ENCODE measurements at places on chromosomes 2 and 18.

GRCh38 chr2:61816480-61817355, 37.1 kb downstream of the FAM161A start:
- DNase-seq, result no peak

GRCh38 chr18:9756271-9756932, 48.3 kb downstream of the RAB31 start:
- no peak for DNase-seq

DNA sequence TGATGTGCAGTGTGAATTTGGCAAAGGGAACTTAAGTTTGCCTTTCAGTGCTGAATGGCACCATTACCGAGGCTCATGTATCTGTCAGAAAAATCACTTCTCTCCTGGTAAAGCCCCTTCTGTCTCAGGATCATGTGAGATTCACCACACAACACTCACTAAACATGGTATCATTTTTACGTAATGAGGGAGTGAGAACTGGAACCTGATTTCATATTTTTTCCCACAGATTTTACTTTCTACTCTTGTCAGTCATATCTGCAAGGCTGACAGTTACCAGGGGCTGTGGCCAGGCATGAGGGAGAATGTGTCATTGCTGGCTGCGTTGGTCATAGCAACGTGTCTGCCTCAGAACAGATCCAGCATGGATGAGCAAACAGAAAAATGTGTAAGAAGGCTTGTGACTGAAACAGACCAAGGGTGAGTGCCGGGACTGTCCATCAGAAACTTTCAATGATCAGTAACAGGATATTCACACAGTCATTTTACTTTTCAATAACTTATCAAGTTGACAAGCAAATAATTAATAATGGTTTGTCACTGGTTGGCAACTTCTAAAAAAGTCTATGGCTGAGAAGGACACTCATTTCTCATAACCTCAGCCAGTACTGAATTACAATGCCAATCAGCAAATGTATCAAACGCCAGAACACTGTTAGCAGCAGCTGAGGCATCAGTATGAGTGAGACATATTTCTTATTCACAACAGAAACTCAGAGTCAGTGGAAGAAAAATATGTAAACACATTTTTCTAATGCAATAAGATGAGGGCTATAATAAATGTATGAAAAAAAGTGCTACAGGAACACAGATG, 100.5 kb downstream of the CDC42EP3 start:
- no peak for DNase-seq

- DNase-seq, result no peak
Observed at GRCh38 chr2:222538535-222538934, 114.2 kb downstream of the SGPP2 start.

DNA sequence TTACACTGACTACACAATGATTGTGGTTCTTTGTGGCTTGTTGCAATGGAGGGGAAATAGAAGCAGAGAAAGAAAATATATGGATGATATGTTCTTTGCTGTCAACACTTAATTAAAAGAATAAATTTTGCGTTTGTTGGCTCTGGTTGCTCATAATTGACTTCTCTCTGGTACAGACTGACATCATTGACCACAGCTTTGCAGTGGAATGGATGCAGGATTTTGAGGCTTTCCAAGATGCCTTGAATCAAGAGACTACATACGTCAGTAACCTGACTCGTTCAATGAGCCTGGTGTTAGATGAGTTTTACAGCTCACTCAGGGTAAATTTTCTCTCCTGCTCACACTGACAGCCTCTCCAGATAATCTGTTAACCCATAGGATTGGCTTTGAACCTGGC, 9.9 kb downstream of the GPN1 start:
- DNase-seq, result no peak

GRCh38 chr2:142176941-142177340, 46.1 kb upstream of the LRP1B start:
- no peak for DNase-seq

DNA sequence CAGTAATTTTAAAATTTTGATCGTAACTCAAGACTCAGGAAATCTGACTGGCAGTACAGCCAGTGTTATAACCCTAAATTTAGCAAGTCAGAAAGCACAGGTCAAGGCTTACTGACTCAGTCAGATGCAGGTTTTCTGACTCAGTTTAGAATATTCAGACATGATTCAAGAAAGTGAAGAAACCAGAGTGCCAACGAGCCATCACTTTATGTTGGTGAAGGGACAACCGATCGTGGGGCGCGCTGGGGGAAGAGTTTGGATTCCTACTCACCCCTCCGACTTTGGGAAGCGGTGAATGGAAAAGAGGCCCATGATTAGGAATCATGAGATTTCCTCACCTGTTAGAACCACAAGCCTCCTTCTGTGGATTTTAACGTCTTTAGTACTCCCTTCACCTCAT, 998 bp downstream of the RNF149 start:
- no peak for DNase-seq

DNA sequence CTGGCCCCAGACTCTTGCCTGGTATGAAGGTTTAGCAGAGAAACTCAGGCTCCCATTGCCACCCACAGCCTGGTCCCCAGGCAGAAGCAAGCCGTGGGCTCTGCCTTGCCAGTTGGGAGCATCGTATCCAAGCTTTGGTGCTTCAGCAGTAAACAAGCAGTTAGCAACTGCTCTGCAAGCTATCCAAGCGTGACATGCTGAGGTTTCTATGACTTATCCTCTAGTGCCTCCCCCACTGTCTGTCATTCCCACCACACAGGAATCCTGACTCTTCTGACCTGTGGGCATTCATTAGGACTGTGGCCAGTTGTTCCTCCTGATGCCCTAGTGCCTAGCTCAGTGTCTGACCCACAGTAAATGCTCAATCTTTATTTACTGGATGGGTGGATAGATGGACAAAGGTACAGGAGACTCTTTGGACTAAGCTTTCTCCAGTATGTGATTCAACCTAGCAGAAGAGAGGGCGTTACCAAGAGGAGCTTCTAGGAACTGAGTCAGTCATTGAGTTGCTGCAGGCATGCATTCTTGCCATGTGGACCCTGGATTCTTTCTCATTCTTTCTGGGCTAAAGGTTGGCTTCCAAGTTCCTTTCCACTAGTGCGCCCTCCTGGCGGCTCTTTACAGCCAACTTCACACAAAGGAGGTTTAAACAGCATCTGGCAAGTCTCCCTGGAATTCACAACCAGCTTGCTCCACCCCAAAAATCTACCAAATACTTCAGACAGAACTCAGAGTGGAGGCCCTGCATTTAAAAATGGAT, 40.6 kb upstream of the MRPL19 start:
- DNase-seq, result no peak

DNA sequence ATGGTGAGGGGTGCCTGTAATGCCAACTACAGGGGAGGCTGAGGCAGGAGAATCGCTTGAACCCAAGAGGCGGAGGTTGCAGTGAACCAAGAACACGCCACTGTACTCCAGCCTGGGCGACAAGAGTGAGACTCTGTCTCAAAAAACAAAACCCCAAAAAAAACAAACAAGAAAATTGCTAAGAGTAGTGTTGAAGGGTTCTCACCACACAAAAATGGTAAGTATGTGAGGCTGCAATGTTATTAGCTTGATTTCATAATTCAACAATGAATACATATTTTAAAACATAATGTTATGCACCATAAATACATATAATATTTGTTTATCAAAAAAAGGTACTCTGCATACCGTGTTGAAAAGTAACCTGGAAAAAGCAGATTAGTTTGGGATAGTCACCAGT, 45.8 kb downstream of the PSMG2 start:
- no peak for DNase-seq

DNA sequence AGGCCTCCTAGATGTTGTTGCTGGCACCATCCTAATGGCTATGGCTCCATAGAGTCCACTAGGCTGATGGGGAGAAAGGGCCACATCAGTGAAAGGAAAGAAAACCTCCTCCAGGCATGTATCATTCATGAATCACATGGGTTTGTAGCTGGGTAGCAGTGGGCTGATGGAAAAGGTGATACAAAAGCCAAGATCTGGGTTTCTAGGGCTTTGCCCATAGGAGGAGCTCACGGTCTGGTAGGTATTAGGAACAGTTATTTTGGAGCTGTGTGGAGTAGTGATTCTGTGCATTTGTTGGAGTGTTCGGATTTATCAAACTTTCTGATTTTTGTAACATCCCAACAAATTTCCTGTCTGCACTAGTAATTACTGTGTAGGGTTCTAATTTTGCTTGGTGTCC, 259.2 kb downstream of the SLC4A3 start:
- no peak for DNase-seq

DNA sequence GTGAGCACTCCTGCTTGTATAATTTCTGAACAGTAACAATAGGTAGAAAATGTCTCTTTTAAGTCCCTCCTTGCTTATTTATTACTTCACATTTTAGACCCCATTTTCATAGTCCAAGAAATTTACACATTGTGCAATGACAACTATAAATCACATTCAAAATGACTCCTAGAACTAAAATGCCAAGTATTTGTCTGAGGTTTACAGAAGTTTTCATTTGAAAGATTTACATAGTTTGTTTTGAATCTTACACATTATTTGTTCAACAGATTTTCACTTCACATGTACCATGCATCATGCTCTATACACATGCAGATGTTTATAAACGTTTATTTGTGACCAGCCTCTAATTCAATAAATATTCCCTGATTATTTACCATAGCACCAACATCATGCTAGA, 15.7 kb upstream of the TRIB2 start:
- DNase-seq, result no peak

DNA sequence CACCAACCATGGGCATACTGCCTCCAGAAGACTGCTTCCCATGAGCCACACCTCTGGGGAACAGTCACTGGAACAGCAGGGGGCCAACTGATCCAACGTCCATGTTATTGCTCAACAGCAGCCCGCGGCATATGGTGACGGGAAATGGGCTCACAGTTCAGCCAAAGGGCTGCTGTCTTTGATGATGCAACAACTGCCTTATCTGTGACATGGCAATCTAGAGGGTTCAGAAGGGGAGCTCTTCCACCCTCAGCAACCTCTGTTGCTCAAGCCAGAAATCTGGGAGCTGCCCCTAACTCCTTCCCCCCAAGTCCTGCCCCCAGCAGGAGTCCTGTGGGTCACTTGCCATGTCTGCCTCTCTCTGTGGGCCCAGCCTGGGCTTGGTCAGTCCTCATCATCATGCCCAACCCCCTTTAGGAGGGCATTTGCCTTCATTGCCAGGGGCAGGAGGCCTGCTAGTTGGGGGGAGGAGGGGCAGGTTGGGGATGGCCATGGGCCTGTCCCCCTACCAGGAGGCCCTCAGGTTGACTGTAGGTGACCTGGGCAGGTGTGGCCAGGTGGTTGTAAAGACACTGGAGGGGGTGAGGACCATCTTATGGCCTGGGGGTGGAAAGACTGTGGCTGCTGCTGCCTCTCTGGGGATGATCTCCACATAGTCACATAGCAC, 212.9 kb downstream of the CYP26B1 start:
- no peak for DNase-seq

DNA sequence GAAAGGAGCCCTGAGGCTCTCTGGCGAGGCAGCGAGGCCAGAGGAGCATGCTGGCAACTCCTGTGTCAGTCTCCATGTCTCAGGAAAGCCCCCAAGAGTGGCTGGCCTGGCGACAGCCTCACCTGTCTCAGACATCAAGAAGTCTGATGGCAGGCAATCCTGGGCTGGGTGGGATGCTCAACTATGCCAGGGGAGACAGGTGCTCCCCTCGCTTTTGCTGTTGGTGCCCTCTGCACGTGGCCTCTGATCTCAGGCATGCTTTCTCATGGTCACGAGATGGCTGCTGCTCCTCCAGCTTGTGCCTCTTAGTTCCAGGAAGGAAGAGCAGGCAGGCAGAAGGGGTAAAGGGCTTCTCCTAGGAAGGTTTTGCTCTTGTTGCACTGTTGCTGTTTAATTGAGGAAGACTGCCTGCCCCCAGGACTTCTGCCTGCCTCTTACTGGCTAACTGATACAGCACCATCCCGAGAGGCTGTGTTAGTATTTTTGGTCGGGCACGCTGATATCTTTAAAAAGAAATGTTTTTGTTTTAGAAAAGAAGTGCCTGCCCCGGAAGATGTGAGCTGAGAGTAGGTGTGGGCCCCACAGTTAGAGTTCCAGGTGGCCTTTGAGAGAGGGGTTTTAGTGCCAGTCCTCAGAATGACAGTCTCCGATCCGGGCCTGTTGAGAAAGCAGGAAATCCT, 344.8 kb upstream of the HS6ST1 start:
- no peak for DNase-seq

- DNase-seq, result no peak
Observed at GRCh38 chr18:3180325-3180724, 39.4 kb downstream of the MYOM1 start.

DNA sequence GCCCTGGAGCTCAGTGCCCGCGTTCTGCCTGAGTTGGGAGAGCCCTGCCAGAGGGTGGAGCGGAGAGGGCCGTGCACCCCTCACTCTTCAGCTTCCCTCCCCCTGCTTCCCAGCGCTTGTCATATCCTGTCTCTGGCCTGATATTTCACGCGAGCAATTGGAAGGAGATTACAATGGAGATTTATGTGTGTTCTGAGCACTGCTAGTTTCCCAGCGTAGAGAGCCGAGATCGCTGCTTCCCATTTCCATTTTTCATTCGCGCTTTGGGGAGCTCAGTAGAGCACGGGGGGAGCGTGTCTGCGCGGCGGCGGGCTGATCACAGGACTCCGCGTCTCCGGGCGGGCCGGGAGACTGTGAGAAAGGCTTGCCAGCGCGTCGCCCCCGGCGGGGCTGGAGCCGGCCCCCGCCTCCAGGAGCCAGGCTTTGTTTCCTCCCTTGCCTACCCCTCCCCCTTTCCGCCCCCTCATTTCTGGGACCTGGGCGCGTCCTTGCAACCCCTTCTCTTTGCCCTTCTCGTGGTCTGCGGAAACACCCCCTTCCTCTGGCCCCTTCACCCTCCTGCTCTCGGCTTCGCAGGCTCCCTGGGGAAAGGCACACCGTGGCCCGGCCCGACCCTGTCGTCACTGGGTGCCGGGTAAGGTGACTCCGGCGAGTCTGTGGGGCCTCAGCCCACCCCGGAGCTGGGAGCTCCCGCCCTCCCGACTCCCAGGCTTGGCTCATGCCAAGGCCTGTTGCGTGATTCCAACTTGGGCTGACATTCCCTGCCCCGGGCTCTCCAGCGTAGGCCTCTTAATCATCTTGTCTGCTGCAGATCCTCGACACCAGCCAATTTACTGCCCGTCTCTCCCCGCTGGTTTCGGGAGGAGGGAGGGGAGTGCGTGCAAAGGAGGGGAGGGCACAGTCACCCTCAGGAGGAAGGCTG, 5.8 kb downstream of the DLX2 start:
- DNase-seq, result no peak

DNA sequence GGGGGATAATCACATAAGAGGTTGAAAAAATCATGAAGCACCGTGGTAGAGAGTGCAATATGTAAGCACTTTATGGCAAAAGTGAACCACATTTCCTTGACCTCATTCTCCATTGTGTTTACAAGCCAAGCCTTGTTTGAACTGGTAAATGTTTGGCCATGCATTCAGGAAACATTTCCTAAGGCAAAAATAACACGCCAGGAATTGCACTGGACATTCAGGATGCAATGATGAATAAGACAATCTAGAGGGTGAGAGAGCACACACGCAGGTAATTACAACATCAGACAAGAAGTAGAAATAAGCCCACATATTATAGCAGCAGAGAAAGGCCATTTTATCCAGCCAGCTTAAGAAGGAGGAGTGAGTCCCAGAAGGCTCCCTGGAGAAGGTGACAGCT, 218.0 kb upstream of the OSR1 start:
- no peak for DNase-seq

GRCh38 chr18:24560511-24560981, 100.1 kb downstream of the HRH4 start:
- DNase-seq, result no peak

Measured in GM19239 (cell line).